Smooth muscle cell of trachea (primary cell): ENCODE measurements at places on chromosomes 13 and 19. TPM values are rescaled to one million over a fixed set of nuclear protein-coding genes. Genes with fewer than 3 reads are reported as not detected.

The ATP8B3 gene
- 2.8 and 4.2 TPM in 2 replicates for total RNA-seq

The B3GNT3 gene
- not detected in 2 replicates for total RNA-seq

The SIGLEC11 gene
- total RNA-seq: not detected in 2 replicates

The ZNF296 gene
- total RNA-seq: 0.17 and 0.29 TPM in 2 replicates
